NCI-H1436 treated with DMSO at 0.1 percent for 48 hours (cell line): ENCODE measurements at places on chromosomes 1 and 21.

- DNase-seq: no peak
These were observed 80.3 kb downstream of the RUNX3 start for GRCh38 chr1:24849672-24850295.

DNA sequence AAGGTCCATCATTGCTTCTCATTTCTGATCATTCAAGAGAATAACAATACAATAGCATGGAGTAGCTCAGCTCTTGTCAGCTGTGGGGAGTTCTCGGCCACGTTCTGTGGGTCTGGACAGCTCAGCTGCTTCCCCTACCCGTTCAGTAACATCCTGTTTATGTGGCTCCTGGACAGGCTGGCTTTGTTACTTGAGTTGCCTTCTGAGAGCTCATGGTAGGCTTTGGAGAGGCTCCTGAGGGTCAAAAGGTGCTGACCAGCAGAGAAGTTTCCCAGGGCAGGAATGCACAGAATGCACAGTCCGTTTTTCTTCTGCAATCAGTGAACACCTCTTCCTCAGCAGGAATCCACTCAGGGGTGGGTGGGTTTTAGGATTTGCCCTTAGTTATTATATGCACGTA lies 36.0 kb downstream of the KAZN start:
- DNase-seq: no peak

DNA sequence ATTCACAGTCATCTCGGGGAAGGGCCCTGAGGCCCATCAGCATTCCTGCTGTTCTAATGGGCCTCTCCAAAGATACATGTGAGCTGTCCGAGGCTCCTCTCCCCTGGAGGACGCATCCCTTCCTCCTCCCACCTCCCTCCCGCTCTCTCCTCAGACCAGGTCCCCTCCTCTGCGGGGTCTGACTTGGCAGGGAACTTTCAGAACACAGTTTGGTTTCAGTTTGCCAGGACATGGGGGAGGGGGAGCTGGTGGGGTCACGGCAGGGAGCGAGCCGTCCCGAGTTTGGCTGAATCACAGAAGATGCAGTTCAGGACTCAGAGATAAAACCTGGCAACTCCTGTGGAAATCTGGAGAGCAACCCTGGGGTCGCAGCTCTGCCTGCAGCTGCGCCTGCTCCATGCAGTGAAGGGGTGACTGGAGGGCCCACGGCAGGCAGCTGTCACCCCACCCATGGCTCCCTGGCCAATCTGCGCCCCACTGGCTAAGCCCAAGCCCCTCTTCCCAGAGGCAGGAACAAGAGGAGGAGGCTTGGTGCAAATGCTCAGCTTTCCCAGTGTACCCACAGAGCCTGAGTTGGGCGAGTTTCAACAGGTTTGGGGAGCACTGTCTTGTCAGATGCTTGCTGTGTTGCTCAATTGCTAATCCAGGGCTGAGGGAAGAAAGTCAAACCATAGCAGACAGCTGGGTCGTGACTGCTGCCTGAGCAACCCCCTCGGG lies 5.7 kb downstream of the WNT4 start:
- DNase-seq: no peak

DNA sequence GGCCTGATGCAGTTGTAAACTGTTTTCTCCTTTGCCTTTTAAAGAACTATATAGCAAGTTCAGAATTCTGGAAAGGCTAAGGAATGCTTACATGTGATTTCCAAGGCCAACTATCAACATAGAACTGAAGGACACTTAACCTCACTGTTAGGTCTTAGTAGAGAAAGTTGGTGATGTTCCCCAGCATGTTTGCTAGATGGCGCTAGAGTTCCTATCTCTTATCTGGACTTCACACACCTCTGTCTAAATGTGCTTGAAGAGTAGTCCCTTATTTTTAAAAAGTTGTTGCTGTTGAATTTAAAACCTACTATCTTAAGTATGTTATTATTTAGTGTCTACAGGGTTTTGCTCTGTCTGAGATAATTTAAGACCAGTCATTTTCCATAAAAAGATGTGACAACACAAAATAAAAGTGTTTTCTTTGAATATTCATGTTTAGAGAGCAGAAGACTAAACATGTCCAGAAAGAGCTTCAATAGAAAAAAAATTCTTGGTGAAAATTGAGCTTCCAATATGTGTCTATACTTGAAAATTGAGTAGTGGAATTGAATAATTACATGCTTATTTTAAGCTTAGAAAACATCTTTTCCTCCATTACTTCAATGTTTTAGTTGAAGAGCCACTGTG lies 237.3 kb downstream of the S1PR1 start:
- no peak for DNase-seq

GRCh38 chr1:41528106-41528505 lies 43.6 kb upstream of the EDN2 start:
- no peak for DNase-seq

DNA sequence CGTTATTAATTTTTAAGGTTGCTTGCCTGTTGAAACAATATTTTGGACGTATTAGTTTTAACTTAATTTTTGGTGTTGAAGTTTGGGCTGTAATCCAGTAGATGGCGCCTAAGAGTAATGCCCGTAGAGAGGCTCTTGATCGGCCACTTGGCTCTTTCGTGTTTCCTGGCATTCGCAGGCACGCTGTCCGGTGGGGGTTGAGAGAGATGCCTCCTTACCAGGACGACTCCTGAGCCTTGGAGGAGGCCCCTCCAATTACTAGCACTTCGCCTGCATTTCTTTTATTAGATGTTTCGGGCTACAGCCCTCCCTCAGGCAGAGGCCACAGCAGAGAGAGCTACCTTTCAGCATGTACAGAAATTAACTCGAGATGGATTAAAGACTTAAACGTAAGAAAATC lies 12.0 kb downstream of the OR2M4 start:
- peak; percentile 12 for DNase-seq

- no peak for DNase-seq
These were observed 131.8 kb upstream of the DUSP10 start for GRCh38 chr1:221873673-221874072.

GRCh38 chr1:21212126-21212525 lies 35.4 kb upstream of the EIF4G3 start:
- DNase-seq: no peak

GRCh38 chr1:55217226-55217986 lies 2.2 kb upstream of the USP24 start:
- DNase-seq: no peak

DNA sequence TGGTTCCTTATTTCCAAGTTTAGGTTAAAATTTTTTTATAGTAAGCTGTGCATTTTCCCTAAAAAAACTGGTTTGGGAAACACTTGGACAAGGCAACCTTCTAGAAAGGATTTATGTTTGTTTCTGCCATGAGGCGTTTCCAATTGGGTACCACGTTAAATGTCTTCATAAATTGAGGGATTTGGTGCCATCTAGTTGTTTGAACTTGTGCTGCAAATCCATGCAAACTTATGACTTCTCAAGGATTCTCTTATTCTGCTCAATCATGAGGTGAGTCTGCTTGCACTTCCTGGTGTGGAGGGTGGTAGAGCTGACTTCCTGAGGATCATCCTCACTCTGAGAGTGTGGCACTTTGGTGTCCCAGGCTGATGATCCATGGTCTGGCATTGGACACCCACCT lies 123.3 kb downstream of the PCNX2 start:
- no peak for DNase-seq

DNA sequence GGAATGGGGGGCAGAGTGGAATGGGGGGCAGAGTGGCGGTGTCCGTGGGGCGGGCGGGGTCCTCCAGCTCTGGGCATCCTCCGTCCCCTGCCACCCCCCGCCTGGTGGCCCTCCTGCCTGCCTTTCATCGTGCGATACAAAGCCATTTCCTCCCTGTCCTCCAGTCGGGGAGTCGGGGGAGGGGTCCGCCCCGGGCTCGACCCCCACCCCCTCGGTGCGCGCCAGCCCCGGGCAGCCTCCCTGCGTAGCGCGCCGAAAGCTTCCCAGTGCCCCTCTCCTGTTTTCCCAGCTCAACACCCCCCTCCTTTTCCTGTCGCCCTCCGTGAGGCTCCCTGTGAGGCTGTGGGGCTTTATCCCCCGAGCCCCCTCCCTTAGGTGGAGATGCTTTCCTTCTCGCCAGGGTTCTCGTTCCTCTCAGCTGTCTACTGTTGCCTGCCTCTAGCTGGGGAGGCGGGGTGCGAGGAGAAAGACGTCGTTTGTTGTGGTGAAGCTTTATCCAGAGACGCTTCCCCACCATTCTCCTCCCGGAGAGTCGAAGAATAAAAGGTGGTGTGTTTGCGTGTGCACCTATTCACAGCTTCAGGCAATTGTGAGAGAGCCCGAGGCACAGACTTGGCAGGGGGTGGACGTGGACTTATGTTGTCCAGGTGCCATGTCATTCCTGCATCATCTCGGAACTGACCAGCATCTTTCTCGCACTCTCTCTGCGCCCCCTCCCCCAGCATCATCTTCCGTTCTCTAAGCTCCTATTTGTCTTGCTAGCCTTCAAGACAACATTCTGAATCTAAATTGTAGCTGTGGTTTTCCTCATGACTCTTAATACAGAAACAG lies 848 bp downstream of the DNM3 start:
- no peak for DNase-seq

GRCh38 chr1:226063224-226063976 lies 884 bp downstream of the H3-3A start:
- DNase-seq: no peak

GRCh38 chr1:109547463-109548320 lies 723 bp upstream of the GNAI3 start:
- DNase-seq: no peak

- peak; percentile 90 for DNase-seq
These were observed 7.4 kb upstream of the IGFN1 start for GRCh38 chr1:201183209-201183608.

GRCh38 chr1:67041841-67042503 lies 12.0 kb downstream of the SLC35D1 start:
- DNase-seq: no peak

DNA sequence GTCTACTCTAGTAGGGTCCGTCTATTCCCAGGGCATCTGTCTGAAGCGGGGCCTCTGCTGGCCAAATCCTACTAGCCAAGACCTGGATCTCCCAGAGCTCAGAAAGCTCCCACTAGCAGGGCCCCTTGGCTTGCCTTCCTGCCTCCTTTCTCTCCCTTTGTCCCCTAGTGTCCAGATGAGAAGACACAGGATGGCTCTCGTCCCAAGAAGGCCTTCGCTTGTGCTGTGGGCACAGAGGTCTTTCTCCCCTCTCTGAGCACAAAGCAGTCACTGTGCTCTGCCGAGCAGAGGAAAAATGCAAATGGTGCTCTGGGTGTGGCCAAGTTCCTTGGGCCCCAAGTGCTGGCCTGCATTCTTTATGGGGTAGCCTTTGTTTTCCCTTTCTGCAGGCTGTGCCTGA lies 13.0 kb upstream of the GPR137B start:
- no peak for DNase-seq

- DNase-seq: no peak
These were observed 6.4 kb downstream of the CLCA2 start for GRCh38 chr1:86430376-86430775.

DNA sequence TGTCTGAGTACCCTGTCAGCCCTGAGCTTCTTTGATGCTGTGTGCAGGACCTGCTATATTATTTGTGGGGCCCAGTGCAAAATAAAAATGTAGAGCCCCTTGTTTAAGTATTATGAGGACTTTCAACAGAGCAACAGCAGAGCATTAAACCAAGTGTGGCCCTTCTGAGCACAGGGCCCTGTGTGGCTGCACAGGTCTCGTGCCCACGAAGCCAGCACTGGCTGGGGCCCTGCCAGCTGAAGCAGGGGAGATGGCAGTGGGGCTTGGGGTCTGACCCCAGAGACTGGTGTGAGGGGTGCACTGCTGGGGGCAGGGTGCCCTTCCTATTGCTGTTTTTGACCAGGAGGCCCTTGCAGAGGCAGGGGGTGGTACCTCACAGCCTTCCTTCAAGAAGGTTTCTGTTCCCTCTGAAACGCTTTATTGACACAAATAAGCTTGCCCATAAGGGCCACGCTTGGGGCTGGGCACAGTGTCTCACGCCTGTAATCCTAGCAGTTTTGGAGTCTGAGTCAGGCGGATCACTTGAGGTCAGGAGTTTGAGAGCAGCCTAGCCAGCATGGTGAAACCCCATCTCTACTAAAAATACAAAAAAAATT lies 2.2 kb upstream of the SEMA4A start:
- no peak for DNase-seq

DNA sequence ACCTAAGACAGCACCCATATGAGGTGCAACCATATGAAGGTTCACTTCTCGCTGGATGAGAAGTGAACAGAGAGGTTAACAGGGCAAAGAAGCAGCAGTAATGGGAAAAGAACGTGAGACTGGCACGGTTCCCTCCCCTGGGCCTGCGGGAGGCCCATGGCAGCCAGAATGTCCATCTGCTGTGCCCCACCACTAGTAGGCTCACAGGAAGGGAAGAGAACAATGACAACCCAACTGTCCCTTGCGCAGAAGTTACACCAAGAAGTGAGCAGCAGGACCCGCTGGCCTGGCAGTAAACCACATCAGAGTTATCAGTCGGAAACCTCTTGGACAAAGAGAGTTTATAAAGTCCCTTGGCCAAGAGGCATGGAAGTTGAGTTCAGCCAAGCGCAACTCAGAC lies 11.3 kb downstream of the HIVEP3 start:
- DNase-seq: no peak

- no peak for DNase-seq
These were observed 64.0 kb downstream of the ITPKB start for GRCh38 chr1:226674892-226675714.

- no peak for DNase-seq
These were observed 6.3 kb downstream of the CD2 start for GRCh38 chr1:116760487-116760886.

- DNase-seq: no peak
These were observed 283.1 kb downstream of the TM2D1 start for GRCh38 chr1:61441723-61442262.

GRCh38 chr1:9561429-9561828 lies 22.2 kb downstream of the SLC25A33 start:
- peak; percentile 88 for DNase-seq

DNA sequence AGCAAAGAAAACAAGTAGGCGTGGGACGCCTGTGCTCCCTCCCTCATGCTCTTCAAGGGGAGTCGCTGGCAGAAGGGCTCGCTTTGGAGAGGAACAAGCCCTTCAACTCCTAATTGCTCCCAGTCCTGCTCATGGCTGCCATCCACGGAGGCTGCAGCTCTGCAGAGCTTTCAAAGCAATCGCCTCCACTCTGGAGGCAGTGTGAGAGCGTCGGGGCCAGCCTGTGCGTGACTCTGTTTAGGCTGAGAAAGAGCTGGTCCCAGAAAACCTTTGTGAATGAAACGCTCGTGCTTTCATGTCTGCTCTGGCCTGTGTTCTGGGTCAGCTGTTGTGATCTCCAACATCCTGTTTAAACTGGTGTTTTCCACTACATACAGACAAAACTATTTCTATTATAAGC lies 23.9 kb upstream of the RUNX1 start:
- DNase-seq: no peak

DNA sequence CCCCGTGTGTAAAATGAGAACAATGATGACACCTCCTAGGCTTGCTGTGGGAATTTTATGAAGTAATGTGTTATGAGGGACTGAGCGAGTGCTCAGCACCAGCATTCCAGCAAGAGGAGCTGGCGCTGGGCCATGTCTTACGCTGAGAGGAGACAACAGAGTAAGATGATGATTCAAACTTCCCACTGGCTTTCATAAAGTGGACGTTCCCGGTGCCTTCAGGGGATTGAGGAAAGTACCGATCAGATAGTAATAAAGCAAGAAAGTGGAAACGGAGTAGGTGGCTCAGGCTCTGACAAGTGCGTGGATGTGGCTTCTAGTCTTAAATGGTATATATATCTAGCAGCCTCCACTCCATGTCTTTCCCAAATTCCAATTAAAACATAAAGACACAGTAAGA lies 23.8 kb downstream of the EPHA10 start:
- DNase-seq: no peak

- DNase-seq: no peak
These were observed 490.6 kb downstream of the KIF26B start for GRCh38 chr1:245645406-245645805.

GRCh38 chr1:2968471-2968881 lies 52.8 kb upstream of the ACTRT2 start:
- DNase-seq: no peak
